NCI-H187 treated with DMSO at 0.1 percent for 48 hours (cell line): ENCODE measurements at places on chromosomes 13 and 19.

DNA sequence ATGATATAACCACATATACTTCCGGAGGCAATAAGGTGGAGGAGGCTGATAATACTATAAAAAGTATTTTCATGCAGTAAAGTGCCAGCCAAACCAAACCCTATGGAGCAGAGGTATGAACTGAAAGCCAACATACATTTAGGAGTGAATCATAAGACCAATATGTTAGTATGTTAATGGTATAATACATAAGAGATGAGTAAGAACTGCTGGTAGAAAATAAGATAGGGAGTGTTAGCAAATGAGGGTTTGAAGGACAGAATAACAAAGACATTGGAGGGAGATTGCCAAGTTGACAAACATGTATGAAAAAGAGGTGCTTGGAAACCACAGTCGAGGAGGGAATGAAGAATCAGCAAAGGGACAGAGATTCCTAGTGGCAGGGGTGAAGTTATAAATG is 10.8 kb downstream of the ENOX1 start:
- no peak for DNase-seq

DNA sequence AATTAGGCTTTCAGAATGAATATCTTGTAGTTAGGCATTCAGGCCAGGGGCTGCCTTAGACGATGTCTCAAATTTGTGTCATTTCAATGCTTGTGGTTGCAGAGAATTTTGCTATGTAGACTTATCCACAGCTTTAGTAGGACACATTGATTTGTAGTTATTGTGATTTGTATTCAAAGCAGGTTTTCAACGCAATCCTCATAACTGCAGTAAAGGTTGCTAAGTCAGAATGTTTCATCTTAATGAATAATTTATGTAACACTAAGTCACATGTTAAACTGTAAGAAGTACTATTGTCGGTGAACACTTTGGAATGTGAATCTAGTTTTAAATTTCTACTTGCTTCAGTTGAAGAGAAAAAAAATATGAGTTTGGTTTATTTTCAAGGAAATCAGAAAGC is 1117.2 kb upstream of the SPRY2 start:
- no peak for DNase-seq

DNA sequence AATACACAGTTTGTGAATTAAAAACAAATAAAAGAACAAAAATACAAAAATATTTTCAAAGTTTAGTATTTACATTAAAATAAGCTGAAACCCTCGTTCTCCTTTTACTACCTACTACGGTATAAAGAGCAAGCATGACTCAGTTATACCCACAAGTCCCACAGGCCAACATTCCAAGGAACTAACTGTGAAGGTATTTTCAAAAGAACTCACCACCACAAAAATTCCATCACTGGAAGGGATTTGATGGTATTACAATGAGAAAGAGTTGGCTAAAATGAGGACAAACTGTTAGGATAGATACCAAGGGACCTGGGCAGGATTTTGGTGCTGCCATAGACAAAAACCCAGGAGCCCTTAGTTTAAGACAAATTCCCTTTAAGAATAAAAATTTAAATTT is 122.7 kb downstream of the TBC1D4 start:
- DNase-seq: no peak

DNA sequence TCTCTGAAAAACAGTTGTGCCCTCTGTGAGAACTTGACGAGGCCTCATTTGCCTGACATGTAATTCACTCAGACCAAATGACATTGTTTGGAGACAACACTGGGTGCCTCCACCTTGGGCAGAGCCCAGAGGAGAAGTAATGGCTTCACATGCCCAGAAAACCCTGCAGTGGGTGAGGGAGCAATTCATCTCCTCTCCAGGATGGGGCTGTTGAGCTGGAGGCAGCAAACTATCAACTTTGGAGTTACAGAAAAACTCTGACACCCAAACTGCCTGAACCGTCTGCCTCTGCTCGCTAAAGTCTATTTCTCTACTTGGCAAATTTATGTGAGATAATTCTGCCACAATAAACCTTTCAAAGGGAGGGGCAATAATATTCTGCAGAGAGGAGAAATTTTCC is 146.9 kb downstream of the DCLK1 start:
- no peak for DNase-seq

DNA sequence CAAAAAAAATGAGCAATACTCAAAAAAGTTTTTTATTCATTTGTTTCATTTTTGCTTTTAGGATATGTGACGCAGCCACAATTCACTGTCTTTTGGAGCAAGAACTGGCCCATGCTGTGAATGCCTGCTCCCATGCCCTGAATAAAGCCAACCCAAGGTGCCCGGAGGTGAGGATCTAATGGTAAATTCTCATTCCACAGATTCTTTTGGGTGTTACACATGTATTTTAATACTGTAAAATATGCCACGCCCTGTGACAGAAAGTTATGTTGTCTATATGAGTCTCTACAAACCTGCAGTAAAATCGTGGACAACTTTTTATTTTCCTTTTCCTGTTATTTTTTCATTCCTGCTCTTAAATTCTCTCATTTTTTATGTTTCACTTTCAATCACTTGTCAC is 57.5 kb upstream of the AKAP11 start:
- no peak for DNase-seq

GRCh38 chr13:28850226-28850625 is 30.1 kb downstream of the MTUS2 start:
- DNase-seq: no peak

DNA sequence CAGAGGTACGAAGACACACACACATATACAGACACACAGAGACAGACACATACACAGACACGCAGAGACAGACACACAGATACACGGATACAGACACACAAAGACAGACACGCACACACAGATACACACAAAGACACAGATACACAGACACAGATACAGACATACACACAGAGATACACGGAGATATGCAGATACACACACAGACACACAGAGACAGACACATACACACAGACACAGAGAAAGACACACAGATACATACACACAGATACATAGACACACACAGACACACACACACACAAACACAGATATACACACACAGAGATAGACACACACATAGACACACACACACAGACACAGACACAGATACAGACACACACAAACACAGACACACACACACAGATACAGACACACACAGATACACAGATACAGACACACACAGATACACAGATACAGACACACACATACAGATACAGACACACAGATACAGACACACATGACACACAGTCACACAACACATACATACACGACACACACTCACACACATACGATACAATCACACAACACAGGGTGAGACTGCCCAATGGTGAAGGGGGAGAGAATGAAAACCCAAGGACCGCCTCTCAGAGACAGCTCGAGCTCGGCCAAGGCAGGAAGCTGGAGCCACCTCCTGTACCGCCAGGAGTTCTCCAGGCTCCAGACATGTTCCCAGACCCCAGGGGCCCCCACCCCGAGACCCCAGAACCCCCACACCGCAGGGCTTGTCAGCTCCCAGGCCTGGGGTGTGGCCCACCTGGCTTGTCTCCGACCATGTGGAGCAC is 8.8 kb upstream of the CCER2 start:
- DNase-seq: no peak

DNA sequence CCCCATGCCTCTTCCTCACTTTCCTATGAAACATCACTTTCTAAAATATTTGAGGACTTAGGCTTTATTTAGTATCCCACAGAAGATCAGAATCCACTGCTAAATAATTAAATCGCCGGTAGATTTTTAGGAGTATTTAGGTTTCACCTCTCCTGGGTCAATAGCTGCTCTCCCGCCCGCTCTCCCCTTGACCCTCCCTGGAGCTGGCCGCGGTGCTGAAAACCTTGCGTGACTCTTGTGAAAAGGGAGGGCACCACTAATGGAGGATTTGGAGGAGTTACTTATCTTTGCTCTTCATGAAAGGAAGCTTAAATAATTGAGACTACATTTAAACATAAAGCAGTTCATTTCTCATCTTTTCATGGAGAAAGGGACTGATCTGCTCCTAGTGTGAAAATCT is 14.1 kb downstream of the POU4F1 start:
- no peak for DNase-seq

- DNase-seq: no peak
Measured at GRCh38 chr19:31257426-31258130, 91.7 kb downstream of the TSHZ3 start.

DNA sequence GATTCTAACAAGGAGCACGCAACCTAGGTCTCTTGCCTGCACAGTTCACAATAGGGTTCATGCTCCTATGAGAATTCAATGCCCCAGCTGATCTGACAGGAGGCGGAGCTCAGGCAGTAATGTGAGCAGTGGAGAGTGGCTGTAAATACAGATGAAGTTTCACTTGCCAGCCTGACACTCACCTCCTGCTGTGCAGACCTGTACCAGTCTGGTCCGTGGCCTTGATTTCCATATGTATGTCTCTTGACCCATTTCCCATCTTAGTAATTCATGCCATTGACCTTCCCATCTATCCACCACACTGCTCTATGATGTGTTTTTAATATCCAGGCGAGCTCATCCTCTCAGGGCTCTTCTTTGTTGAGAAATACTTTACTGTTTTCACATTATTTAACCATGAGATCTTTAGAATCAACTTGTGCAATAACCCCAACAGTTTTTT is 95.2 kb downstream of the LRCH1 start:
- DNase-seq: peak; percentile 26

GRCh38 chr19:38919837-38920601 is 8.0 kb upstream of the CCER2 start:
- DNase-seq: no peak

DNA sequence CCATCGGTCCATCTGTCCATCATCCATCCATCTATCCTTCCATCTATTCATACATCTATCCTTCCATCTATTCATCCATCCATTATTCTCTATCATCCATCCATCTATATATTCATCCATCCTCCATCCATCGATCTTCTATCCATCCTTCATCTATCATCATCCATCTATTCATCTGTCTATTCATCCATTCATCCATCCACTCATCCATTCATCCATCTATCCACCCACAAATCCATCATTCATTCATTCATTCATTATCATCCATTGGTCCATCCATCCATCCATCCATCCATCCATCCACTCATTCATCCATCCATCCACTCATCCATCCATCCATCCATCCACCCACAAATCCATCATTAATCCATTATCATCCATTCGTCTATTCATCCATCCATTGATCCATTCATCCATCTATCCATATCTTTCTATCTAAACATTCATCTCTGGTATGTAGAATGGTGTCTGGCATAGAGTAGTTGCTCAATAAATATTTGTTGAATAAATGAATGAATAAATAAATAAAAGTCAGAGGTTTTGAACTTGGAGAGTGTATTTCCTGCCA is 36.6 kb downstream of the ZNF536 start:
- no peak for DNase-seq

DNA sequence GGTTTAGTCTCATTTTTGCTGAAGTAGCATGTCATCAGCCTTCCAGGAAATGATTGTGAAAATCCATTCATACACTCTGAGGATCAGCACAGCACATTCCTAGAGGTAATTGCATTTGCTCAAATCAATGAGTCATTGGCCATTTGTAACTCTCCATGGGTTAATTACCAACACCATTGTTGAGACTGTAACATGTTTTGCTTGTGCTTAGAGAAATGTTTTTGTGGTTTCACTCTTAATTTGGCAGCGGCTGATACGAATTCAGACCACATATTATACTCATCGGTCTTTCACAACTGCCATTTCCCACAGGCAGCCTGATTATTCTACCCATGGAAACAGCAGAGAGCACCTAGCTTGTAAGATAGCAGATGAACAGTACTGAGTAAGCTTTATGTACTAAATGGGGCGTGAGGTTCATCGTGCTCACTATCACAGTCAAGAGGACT is 110.3 kb downstream of the NHLRC3 start:
- DNase-seq: peak; percentile 86

- no peak for DNase-seq
Measured at GRCh38 chr19:15702534-15702930, 25.3 kb upstream of the OR10H2 start.

- no peak for DNase-seq
Measured at GRCh38 chr19:31348481-31349159, 616 bp downstream of the TSHZ3 start.

DNA sequence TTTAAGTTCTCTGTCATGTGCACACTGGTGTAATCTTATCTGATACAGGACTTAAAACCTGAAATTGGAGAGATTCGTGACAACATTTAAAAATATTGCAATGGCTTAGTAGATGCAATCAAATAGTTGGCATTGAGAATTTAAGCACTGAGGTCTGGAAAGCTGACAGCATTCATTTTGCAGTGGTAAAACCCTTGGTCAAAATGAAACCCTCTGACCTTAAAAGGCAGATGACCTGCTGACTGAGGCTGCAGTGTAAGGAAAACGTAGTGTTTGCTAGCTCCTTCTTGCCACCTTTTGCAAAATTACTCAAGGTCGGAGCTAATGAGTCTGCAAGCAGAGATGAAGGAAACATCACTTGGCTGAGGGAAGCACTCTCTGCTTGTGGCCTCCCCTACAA is 150.6 kb downstream of the KCTD12 start:
- DNase-seq: no peak

DNA sequence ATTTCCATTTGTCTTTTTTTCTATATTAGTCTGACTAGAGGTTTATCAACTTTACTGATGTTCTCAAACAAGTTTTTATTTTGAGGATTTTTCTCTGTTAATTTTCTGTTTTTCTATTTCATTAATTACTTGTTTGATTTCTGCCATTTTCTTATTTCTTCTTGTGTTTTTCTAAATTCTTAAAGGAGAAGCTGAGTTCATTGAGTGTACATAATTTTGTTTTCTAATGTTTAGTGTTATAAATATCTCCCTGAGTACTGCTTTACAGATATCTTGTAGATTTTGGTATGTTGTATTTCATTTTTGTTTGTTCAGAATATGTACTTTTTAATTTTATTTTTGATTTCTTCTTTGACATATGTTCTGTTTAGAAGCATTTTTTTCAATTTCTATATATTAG is 1404.3 kb upstream of the MIR17HG start:
- no peak for DNase-seq

DNA sequence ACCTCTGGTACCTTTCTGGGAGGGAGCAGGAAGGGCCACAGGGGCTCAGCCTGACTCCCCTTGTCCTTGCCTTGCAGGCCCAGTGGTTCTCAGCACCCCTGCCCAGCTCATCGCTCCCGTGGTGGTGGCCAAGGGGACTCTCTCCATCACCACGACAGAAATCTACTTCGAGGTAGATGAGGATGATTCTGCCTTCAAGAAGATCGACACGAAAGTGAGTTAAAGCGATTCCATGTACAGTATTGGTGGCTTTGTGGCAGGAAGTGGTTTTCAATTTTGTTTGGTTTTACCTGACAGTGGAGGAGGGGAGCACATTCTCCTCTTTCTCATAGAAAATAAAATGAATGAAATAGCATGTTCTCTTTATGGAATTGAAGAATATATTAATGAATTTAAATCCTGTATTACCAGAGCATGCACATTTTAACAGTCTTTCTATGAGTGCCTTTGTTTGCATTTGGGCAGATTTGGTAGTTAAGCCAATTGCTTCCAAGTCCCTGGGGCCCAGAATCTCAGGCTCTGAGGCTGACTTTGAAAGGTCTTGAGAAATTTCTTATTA is 4.1 kb downstream of the MAB21L1 start:
- no peak for DNase-seq

GRCh38 chr13:83498481-83499190 is 383.6 kb downstream of the SLITRK1 start:
- DNase-seq: no peak
